ENCODE measurements at places on chromosomes 6 and 20. TPM values are rescaled to one million over a fixed set of nuclear protein-coding genes. Genes with fewer than 3 reads are reported as not detected.

The COX4I2 gene
- total RNA-seq, result not detected

The OTOR gene
- total RNA-seq, result not detected

The RSPH4A gene
- total RNA-seq, result not detected

The BPIFB4 gene
- not detected for total RNA-seq

The TSHZ2 gene
- 0.36 TPM for total RNA-seq

The RHAG gene
- not detected for total RNA-seq

The SIRPB1 gene
- 0.74 TPM for total RNA-seq

The SMAP1 gene
- 22.3 TPM for total RNA-seq

The UNC93A gene
- not detected for total RNA-seq

The RAD21L1 gene
- 0.07 TPM for total RNA-seq

The TMEM244 gene
- not detected for total RNA-seq

The CDH26 gene
- total RNA-seq, result not detected

The PACRG gene
- not detected for total RNA-seq
